Esophagus muscularis mucosa (tissue), 4 donors: ENCODE measurements at places on chromosomes 3 and 15. TPM values are rescaled to one million over a fixed set of nuclear protein-coding genes. Genes with fewer than 3 reads are reported as not detected.

EPHA3 gene
- total RNA-seq = 18.4 TPM

ITIH3 gene
- total RNA-seq = 2.3 TPM

CADM2 gene
- 11.6 TPM for total RNA-seq

ITIH1 gene
- not detected for total RNA-seq

PIERCE2 gene
- 3.3 TPM for total RNA-seq

DGKG gene
- total RNA-seq = 93.8 TPM

NOX5 gene
- total RNA-seq = 0.23 TPM

REC114 gene
- not detected for total RNA-seq

PIF1 gene
- total RNA-seq = 2.3 TPM

EPHA6 gene
- 1.8 TPM for total RNA-seq

CAMK1 gene
- 75.9 TPM for total RNA-seq

SKOR1 gene
- total RNA-seq = 0.58 TPM

CADPS gene
- total RNA-seq = 8.1 TPM

TEX9 gene
- total RNA-seq = 5.4 TPM

SLC28A2 gene
- total RNA-seq = not detected

GRCh38 chr3:174636451-174636850 lies 222.7 kb upstream of the NAALADL2 start:
- no peak for DNase-seq
- H3K4me3 ChIP-seq = no peak overlapping the region
- H3K36me3 ChIP-seq = no peaks in the 10 kb centered on the region
- H3K4me1 ChIP-seq = no peaks in the 10 kb centered on the region

GRCh38 chr15:67358391-67358790 lies 103.8 kb downstream of the IQCH start:
- no peak overlapping the region for H3K27ac ChIP-seq
- H3K36me3 ChIP-seq = no peaks in the 10 kb centered on the region
- H3K4me3 ChIP-seq = no peak overlapping the region
- H3K27me3 ChIP-seq = no peaks in the 10 kb centered on the region
- DNase-seq = no peak

GRCh38 chr15:63321462-63321861 lies 44.1 kb downstream of the APH1B start:
- no peak overlapping the region for H3K4me3 ChIP-seq
- no peaks in the 10 kb centered on the region for H3K27me3 ChIP-seq
- no peak overlapping the region for H3K27ac ChIP-seq
- peaks cover 8% of the 10 kb centered on the region for H3K4me1 ChIP-seq
- no peaks in the 10 kb centered on the region for H3K36me3 ChIP-seq

DNA sequence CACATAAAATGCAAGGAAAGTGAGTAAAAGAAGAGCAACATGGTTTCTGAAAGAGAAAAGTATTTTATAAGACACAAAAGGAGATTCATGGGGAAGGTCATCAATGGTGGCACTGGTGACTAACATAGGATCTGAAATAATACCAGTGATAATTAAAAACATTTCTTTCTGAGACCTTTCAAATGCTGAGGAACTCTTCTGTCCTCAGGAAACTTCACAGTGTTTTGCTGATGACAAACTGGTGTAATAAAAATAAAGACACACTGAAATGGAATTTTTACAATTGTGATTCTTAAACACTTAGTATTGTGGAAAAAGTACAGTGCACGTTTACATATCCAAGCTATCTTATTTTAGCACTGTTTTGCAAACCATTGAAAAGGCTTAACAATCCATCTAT lies 80.4 kb upstream of the ZBTB20 start:
- no peaks in the 10 kb centered on the region for H3K27me3 ChIP-seq
- no peak overlapping the region for H3K4me3 ChIP-seq
- DNase-seq = no peak
- no peaks in the 10 kb centered on the region for H3K36me3 ChIP-seq

GRCh38 chr3:97438131-97438530 lies 326.4 kb upstream of the ARL6 start:
- no peaks in the 10 kb centered on the region for H3K27me3 ChIP-seq
- no peaks in the 10 kb centered on the region for H3K4me1 ChIP-seq
- no peak overlapping the region for H3K27ac ChIP-seq
- H3K4me3 ChIP-seq = no peak overlapping the region
- H3K36me3 ChIP-seq = no peaks in the 10 kb centered on the region

GRCh38 chr3:162368417-162368816 lies 871.8 kb downstream of the OTOL1 start:
- no peak overlapping the region for H3K4me3 ChIP-seq
- DNase-seq = no peak
- H3K36me3 ChIP-seq = no peaks in the 10 kb centered on the region
- no peaks in the 10 kb centered on the region for H3K27me3 ChIP-seq
- peaks cover 31% of the 10 kb centered on the region for H3K4me1 ChIP-seq
- no peak overlapping the region for H3K27ac ChIP-seq

DNA sequence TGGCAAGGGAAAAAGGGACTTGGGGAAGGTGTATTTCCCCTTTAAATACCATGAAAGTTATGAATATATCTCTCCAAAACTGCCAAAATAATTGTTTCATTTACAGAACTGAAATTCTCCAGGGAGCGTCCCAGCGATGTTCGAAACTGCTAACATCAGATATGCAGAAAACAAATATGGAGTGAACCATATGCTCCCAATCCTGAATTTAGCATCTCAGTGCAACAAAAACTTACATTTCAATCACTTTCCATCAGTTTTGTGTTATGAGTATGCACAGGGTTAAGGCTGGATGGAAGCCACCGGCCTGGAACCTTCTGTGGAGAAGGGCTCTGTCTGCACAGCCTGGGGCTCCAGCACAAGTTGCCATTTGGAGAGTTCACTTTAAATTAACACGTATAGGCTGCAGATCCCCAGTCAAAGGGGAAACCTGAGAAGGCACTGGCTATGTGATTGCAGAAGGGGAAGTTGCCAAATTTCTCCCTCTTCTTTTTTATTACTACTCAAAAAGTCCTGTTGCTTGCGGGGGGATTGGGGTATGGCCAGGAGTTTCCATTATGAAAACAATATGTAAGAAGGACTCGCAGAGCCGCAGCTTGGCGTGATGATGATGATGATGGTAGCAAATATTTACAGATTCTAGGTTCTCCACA lies 56.9 kb upstream of the FOXP1 start:
- no peaks in the 10 kb centered on the region for H3K27me3 ChIP-seq
- H3K27ac ChIP-seq = no peak overlapping the region
- DNase-seq = no peak
- H3K4me1 ChIP-seq = no peaks in the 10 kb centered on the region

GRCh38 chr15:40115670-40116093 lies 7.0 kb upstream of the BMF start:
- H3K4me3 ChIP-seq = no peak overlapping the region
- H3K36me3 ChIP-seq = no peaks in the 10 kb centered on the region
- no peaks in the 10 kb centered on the region for H3K4me1 ChIP-seq
- DNase-seq = no peak
- H3K27ac ChIP-seq = no peak overlapping the region
- H3K27me3 ChIP-seq = no peaks in the 10 kb centered on the region

- H3K4me1 ChIP-seq = peaks cover 6% of the 10 kb centered on the region
- no peak overlapping the region for H3K4me3 ChIP-seq
- H3K36me3 ChIP-seq = no peaks in the 10 kb centered on the region
Observed at GRCh38 chr3:161423911-161424522, 52.7 kb upstream of the SPTSSB start.

DNA sequence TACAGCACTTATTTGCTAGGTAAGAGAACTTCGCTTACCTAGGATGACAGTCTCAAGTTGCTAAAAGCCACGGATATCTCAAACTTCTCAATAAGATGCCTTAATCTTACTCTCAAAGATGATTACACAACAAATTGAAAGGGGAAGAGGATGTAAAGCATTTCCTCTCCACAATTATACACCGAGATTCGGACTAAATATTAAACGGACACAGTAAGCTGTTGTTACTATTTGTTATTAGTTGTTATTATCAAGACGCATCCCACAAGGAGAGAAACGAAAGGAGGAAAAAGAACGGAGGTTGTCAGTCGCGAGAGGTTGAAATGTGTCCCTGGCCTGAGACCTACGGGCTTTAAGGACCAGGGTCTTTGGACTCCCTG lies 660 bp downstream of the ZNF106 start:
- H3K27ac ChIP-seq = peak overlapping the region; percentile 96
- no peaks in the 10 kb centered on the region for H3K27me3 ChIP-seq
- no peaks in the 10 kb centered on the region for H3K36me3 ChIP-seq
- H3K4me3 ChIP-seq = peak overlapping the region; percentile 74

DNA sequence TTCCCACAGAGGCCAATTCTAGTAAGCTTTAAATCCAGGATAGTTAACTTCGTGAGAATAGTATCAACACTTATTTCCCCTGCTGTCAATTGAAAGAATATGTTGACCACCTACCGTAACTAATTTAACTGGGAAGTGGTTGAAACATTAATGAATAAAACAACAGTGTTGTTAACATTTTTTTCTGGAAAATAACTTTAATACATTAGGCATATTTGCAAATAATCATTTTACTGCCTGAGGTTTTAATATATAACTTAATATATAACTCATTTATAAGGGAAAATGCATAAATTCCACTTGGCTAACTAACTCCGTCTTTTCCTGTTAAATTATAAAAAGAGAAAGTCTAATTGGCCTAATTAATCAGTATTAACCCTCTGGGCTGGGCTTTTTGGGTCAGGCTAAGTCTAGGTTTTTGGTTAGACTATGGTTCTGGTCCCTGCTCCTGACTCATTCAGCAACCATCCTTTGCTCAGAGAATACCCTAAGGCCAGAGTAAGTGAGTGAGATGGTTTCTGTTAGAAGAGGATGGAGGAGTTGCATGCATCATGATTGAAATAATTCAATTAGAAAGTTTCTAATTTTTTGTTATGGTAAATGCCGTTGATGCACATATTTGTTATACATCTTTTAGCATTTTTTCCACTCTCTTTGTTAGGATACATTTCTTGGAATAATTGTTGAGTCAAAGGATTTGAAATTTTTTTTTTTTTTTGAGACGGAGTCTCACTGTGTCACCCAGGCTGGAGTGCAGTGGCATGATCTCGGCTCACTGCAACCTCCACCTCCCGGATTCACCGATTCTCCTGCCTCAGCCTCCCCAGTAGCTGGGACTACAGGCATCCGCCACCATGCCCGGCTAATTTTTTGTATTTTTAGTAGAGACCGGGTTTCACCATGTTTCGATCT lies 10.8 kb upstream of the SKIL start:
- H3K4me1 ChIP-seq = no peaks in the 10 kb centered on the region
- no peaks in the 10 kb centered on the region for H3K27me3 ChIP-seq
- H3K36me3 ChIP-seq = no peaks in the 10 kb centered on the region
- H3K4me3 ChIP-seq = no peak overlapping the region

- H3K4me1 ChIP-seq = peaks cover 100% of the 10 kb centered on the region
- H3K4me3 ChIP-seq = no peak overlapping the region
- no peak for DNase-seq
- peaks cover 75% of the 10 kb centered on the region for H3K36me3 ChIP-seq
Observed at GRCh38 chr3:123635217-123635616, 50.4 kb upstream of the HACD2 start.

GRCh38 chr15:63891768-63892133 lies 58.0 kb upstream of the HERC1 start:
- no peaks in the 10 kb centered on the region for H3K27me3 ChIP-seq
- DNase-seq = no peak
- H3K36me3 ChIP-seq = no peaks in the 10 kb centered on the region
- H3K4me3 ChIP-seq = no peak overlapping the region
- H3K4me1 ChIP-seq = peaks cover 16% of the 10 kb centered on the region

GRCh38 chr15:67832897-67833709 lies 6.7 kb downstream of the RNU6-1 start:
- H3K27me3 ChIP-seq = peaks cover 78% of the 10 kb centered on the region
- no peaks in the 10 kb centered on the region for H3K36me3 ChIP-seq
- peak overlapping the region; percentile 54 for H3K4me3 ChIP-seq
- H3K27ac ChIP-seq = no peak overlapping the region
- DNase-seq = no peak
- peaks cover 58% of the 10 kb centered on the region for H3K4me1 ChIP-seq

DNA sequence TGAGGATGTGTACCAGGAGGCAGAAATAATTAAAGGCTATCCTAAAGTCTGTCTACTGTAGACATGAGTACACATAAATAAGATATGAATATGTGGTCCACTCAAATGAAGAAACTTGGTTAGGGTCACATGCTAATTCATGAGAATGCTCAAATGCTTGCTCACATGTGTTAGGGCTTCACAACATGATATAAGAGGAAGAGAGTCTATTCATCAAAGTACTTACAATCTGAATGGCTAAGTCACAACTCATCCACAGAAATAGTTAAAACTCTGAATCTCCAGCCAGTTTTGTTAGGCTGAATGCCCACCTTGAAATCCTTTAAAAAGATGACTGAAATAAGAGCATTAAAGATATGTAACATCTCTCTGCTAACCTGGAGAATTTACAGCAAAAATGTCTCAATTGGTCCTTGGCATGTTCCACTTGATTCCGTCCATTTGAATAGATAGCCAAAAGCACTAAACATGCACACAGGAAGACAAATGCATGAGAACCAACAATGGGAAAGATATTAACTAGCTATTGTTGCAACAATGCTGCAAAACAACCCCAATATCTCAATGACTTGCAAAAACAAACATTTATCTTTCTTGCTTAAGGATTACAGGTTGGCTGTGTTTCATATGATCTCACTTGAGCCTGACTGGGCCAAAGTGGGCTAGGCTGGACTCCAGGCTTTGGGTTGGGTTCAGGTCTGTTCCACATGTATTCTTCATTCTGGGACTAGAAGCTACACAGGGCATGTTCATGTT lies 10.6 kb upstream of the TBC1D5 start:
- no peak overlapping the region for H3K4me3 ChIP-seq
- H3K27ac ChIP-seq = no peak overlapping the region
- no peaks in the 10 kb centered on the region for H3K36me3 ChIP-seq
- H3K4me1 ChIP-seq = no peaks in the 10 kb centered on the region
- no peaks in the 10 kb centered on the region for H3K27me3 ChIP-seq
- DNase-seq = no peak

DNA sequence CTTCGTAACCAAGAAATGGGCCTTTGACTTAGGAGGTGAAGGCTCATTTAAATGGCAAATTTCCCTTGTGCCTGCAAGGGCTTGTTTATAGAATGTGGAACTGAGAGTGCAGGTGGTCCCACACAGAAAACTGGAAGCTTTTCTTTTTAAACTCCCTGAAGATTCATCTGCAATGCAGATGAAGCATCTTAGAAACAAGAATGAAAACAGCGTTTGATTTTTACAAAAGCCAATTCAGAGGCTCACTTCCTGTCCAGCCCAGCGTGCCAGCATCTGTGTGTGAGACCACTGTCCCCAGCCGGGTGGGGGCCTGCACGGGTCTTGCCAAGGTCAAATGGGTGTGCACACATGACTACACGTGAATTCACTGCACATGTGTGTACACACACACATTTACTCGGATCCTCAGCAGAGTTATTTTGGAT lies 94.7 kb downstream of the LINGO1 start:
- H3K27ac ChIP-seq = no peak overlapping the region
- DNase-seq = no peak
- H3K4me3 ChIP-seq = no peak overlapping the region
- peaks cover 17% of the 10 kb centered on the region for H3K4me1 ChIP-seq
- no peaks in the 10 kb centered on the region for H3K36me3 ChIP-seq
- H3K27me3 ChIP-seq = no peaks in the 10 kb centered on the region

- H3K27me3 ChIP-seq = no peaks in the 10 kb centered on the region
- peak overlapping the region; percentile 44 for H3K4me3 ChIP-seq
- DNase-seq = peak; percentile 93
- H3K36me3 ChIP-seq = no peaks in the 10 kb centered on the region
Observed at GRCh38 chr3:150370122-150370602, 37.9 kb upstream of the TSC22D2 start.

- no peak overlapping the region for H3K4me3 ChIP-seq
- no peaks in the 10 kb centered on the region for H3K27me3 ChIP-seq
- H3K4me1 ChIP-seq = no peaks in the 10 kb centered on the region
- no peaks in the 10 kb centered on the region for H3K36me3 ChIP-seq
Observed at GRCh38 chr15:37536967-37537605, 397.4 kb upstream of the TMCO5A start.
